ENCODE measurements at places on chromosomes 5 and 9.

DNA sequence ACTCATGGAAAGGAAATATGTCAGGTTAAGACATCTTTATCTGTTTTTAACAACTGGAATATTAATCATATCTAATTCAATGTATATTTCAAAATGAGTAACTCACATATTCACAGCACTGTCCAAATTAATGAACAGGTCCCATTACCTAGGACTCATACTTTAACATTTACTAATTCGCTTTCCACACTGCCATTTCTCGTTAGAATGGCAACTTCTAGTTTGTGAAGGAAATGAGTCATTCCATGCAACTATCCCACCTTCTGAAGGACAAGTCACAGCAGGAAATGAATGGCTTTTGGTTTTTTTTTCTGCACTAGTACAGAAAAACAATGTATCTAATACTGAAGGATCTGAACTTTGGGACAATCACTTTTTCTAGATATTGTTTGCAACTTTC, 24.6 kb upstream of the IFNK start:
- no peak for DNase-seq

- DNase-seq: no peak
Observed at GRCh38 chr5:122301016-122301415, 11.0 kb upstream of the SNCAIP start.

GRCh38 chr5:33833237-33833575, 58.6 kb downstream of the ADAMTS12 start:
- no peak for DNase-seq

GRCh38 chr5:107484281-107484680, 186.5 kb downstream of the EFNA5 start:
- DNase-seq: no peak

DNA sequence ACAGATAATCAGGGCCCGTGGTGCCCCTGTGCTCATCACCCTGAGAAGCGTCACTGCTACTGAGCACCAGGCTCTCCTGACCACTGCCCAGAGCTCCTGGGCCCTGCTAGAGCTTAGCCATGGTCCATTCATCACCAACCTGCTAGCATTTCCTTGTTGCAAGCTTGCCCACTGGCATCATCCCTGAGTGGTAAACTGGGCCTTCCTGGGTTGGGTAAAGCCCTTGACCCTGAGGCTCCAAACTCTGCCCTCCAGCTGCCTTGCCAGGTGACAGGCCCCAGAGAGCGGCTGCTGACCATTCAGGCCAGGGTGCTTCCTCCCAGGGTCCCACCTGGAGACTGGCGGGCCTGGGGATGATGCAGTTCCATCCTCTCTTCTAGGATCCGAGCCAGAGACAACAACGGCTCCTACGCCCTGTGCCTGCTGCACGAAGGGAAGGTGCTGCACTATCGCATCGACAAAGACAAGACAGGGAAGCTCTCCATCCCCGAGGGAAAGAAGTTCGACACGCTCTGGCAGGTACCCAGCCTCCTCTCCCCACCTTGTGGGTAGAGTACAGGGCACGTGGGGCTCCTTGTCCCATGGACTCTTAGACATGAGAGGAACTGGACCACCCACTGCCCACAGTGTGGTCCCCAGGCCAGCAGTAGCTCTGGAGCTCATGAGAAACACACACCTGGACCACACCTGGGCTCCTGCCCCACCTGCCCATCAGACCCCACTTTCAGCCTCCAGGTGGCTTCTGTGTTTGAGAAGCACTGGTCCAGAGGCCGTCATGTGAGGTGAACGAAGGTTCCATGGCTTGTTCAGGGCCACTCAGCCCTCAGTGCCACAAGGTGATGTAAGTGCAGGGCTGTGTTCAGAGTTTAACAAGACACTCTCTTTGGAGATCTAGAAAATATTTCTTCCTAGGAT, 60.5 kb downstream of the SYK start:
- no peak for DNase-seq

DNA sequence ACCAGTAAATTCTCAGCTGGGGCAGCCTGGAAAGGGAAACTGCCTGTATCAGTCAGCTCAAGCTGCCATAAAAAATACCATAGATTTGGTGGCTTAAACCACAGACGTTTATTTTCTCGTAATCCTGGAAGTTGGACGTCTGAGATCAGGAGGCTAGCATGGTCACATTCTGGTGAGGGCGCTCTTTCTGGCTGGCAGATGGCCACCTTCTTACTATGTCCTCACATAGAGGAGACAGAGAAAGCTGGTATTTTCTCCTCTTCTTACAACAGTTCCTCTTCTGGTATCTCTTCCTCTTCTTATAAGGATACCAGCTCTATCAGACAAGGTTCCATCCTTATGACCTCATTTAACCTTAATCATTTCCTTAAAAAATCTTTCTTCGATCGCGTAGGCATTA, 50.5 kb upstream of the RFX3 start:
- no peak for DNase-seq

DNA sequence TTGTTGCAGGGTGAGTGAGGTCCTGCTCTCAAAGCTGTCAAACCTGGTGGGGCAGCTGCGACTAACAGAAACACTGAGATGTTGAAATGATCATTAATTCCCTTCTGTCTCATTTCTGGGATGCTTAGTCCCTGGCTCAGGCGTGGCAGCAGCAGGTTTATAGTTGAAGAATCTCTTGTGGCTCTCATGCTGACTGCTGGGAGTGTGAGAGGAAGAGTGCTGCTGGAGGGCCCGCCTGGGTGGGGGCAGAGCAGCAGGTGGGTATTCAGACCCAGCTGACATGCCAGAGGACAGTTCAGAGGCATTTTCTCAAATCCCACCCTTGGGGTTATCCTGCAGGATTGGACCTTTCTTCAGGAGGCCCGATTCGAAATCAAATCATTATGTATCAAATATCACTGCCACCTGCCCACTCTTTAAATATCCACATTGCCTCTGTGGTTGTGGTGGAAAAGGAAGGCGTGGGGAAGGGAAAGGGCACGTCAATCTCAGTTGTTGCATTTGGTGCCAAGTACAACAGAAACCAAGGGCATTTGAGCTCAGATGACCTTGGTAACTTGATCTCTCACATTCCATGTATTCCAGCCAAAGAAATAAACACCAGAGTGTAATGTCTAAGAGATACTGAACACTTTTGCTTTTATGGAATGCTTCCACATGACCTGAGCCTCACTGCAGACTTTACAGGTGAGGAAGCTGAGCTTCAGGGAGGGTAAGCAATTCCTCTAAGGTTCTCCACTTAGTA, 224.3 kb downstream of the AOPEP start:
- DNase-seq: no peak
